NCI-H510A treated with DMSO at 0.1 percent for 48 hours (cell line): ENCODE measurements at places on chromosomes 2 and 18.

GRCh38 chr18:32893915-32894314 is 121.1 kb upstream of the KLHL14 start:
- no peak for DNase-seq

DNA sequence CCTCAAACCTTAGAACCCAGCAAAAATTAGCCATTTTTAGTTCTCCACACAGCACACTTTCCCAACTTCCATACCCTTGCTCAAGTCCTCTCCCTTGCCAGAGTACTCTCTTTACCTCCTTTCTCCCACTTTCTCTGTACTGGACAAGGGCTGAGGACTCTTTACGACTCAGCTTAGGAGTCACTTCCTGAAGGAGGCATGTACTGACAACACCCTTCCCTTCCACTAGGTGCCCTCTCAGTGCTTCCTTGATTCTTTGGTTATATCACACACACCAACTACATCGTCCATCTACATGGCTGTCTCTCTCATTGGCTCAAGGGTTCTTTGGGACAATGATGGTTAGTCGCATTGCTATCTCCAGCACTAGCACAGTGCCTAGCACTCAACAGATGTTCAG is 5.2 kb upstream of the C18orf63 start:
- peak; percentile 25 for DNase-seq

GRCh38 chr2:212618636-212619035 is 80.0 kb upstream of the ERBB4 start:
- no peak for DNase-seq

DNA sequence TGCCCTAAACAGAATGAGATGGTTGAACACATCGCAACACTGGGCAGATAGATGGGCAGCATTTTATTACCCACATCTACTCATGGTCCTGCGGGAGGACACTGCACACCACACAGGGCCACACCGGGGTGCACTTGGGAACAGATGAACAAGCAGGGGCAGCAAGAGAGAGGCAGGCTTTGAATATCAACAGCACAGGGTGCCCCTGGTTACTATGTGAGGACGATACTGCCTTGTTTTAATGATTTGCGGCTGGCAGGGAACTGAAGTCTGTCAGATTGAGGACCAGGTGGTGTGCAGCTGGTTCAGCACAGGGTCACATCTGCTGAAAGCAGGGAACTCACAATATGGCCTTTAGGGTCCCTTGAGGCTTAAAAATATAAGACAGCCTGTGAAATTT is 195.7 kb downstream of the PIEZO2 start:
- DNase-seq: no peak

GRCh38 chr18:24504401-24504800 is 44.0 kb downstream of the HRH4 start:
- peak; percentile 13 for DNase-seq

DNA sequence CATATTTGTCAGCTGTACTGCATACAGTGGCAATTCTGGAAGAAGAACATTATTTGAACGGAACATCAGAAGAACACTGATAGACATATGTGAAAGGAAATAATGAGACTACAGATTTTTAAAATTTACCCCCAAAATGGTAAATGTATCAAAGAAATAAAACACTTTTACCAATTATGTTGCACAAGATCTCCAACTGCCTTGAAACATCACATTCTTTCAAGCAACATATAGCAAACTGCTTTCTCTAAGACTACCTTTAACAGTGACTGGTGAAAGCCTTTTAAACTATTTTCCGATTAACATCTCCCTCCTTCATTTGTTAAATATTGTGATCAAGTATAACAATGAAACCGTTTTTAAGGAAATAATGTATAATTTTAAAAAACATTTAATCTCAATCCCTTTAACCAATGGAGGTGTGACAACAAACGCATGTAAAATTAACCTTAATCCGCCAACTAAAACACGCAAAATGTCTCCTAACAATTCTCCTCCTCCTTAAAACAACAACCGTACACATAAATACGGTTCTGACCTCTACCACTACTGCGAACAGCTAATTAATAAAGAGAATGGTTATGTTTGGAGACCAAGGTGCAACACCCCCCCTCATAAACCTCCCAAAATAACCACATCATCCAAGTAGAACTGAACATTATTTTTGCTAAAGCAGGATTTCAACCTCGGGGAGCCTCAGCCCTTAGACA is 2.4 kb downstream of the FBXO11 start:
- DNase-seq: no peak

- DNase-seq: no peak
These were observed 158.0 kb downstream of the CAPN13 start for GRCh38 chr2:30649278-30649677.

GRCh38 chr18:57004366-57005121 is 142.3 kb upstream of the BOD1L2 start:
- peak; percentile 49 for DNase-seq

- peak; percentile 56 for DNase-seq
These were observed 140.6 kb downstream of the C1D start for GRCh38 chr2:67922080-67922785.

DNA sequence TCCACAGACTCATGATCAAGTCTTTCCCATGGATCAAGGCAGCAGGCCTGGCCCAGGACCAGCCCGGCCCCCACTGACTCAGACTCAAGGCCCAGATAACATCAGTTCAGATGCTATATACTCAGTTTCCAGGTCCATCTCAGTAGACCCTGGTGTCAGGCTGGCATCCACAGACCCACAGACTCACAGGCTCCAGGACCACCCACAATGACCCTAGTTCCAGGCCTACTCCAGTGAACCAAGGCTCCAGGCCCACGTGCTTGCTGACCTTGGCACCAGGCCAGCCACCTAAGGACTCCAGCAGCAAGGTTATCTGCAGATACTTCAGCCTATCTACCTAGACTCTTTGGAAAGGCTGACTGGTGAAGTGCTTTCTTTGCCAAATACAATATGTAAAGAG is 51.0 kb downstream of the KCNH7 start:
- no peak for DNase-seq

- no peak for DNase-seq
These were observed 180.6 kb upstream of the EPAS1 start for GRCh38 chr2:46116553-46116991.

- no peak for DNase-seq
These were observed 145.2 kb downstream of the EPHA4 start for GRCh38 chr2:221426929-221427328.

GRCh38 chr18:24936691-24937090 is 415.3 kb downstream of the ZNF521 start:
- DNase-seq: no peak

- DNase-seq: no peak
These were observed 46.7 kb downstream of the SLC66A3 start for GRCh38 chr2:11201969-11202368.

- no peak for DNase-seq
These were observed 284 bp downstream of the TIMM21 start for GRCh38 chr18:74148543-74149070.

- DNase-seq: no peak
These were observed 107.8 kb downstream of the LYPD1 start for GRCh38 chr2:132562245-132562644.

DNA sequence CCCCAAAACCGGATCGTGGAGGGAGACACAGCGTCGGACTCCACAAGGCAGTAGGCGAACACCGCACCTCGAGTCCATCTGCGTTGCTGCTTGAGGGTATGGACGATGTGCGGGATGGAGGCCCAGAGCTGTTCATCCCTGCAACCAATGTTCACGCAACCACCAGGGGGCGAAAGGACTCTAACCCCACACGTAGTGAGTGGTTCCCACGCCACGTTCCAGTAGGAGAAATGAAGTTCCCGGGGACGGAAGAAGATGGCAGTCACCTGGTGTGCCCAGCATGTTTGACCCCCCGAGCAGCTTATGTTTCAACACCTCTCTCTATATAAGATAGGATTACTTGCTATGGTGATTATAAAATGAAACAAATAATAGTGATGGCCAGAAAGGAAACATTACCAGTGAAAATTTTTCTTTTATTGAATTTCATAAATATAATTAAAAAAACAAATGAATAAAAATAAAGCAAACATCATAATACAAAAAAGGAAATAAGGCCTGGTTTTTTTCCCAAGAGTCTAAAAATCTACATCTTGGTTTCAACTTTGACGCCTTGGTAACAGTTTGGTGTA is 184.3 kb downstream of the SH3BP4 start:
- peak; percentile 64 for DNase-seq

GRCh38 chr2:161353543-161353942 is 45.3 kb downstream of the PSMD14 start:
- no peak for DNase-seq

GRCh38 chr18:32271672-32272208 is 81.9 kb downstream of the MEP1B start:
- DNase-seq: peak; percentile 92

DNA sequence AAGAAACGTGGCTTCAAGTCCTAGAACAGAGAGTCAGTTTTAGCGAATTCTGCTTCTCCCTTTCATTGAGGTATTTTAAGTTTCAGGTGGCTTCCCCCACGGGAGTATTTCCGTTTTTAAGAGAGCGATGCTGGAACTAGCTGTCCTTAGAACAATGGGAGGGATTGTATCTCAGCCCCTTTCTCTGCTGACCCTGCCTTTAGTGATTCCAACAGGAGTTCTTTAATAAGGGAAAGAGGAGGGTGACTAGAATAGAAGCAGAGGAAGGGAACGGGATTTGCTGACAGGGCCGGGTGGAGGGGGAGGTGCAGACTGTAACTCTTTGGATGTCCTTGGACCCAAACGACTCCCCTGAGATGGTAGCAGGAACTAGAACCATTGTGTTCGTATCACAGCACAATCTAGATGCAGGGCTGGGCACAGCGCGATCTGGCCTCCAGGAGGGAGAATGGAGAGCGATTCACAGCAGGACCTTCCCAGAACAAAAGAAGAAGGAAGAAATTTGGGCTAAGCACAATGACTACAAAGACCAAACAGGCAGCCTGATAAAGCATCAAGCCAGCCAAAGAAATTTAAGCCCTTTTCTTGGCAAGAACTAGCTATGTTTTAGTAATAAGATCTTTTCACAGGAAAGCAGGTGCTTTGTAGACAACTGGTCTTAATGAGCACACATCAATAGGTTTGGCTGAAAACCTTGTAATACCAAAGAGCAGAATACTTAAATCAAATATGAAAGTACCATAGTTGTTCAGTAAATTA is 15.8 kb upstream of the RTTN start:
- DNase-seq: no peak

DNA sequence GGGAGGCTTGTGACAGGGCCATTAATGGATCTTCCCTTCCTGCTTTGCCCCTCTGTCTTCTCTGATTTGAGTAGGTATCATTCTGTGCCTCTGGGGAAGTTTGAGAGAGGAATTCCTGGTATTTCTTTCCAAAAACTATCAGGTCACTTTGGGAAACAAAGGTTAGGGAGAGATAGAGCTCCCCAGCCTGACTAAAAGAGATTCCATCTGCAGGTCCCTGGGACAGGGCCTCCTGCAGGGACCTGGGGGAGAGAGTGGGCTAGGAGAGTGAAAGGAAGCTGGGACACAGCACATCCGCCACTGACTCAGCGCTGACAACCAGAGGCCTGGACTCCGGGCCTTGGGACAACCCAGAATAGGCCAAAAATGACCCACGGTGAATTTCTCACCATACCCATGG is 6.4 kb downstream of the GALNT14 start:
- no peak for DNase-seq

- DNase-seq: peak; percentile 85
These were observed 116.4 kb downstream of the COL6A3 start for GRCh38 chr2:237297421-237298150.

GRCh38 chr2:234852941-234853340 is 98.9 kb upstream of the SH3BP4 start:
- no peak for DNase-seq

DNA sequence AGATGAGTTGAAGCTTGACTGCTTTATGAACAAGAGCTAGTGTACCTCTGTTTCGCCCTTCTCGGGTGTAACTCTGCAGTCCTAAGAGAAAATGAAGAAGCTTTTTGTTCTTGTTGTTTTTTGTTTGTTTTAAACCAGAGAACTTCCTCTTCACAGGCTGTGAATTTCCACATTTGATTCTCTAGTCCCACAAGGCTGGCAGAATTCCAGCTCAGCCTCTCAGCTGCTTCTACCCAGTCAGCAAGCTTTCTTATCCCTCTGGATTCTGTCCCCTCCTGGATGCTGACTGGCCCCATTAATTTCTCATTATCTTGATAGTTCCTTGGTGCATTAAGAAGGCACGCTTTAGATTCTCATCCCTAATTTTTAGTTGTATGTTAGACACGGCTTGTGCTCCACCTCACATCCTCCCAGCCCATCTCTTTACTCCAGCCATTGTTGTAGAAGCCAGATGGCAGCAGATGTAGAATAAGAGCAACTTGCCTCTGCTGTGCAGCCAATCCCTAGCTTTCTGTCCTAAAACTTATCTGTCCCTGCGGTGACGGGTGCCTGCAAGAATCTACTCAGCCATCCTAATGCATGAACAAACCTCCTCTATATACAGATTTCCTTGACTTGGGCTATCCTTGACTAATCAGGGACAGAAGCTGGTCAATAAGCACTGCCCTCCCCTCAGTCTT is 12.3 kb upstream of the RESP18 start:
- DNase-seq: peak; percentile 53

DNA sequence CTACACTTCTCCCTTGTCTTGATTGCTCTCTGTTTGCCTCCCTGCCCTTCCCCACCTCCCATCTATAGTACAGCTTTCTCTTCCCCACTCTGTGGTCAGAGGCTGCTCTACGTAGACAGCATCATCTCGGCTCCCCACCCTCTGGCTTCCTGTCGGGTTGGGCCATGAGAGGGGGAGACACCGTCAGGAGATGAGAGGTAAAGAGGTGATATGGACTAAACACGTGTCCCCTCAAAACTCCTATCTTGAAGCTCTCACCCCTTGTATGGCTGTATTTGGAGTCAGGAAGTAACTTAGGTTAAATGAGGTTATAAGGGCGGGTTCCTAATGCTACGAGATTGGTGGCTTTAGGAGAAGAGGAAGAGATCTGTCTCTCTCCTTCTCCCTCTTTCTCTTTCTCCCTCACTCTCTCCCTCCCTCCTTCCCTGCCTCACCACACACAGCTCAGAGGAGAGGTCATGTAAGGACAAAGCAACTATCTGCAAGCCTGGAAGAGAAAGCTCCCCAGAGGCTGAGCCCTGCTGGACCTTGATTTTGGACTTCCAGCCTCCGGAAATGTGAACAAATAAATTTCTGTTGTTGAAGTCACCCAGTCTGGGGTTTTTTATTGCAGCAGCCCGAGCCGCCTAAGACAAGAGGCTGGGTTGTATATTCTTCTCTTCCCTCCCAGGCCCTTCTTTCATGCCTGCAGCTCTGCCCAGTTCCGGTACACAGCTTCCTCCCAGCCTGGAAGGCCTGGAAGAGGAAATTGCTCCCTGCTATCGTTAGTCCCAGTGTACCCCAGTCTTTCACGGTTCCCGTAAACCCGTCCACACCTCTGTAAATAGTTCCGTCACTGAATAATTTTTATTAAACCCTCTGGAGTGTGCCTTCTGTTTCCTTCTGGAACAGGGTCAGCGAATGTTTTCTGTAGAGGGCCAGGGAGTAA is 138.0 kb downstream of the AKAIN1 start:
- no peak for DNase-seq

GRCh38 chr18:24935896-24936295 is 416.1 kb downstream of the ZNF521 start:
- no peak for DNase-seq

GRCh38 chr2:13758412-13758811 is 874.1 kb upstream of the LRATD1 start:
- DNase-seq: peak; percentile 38

- no peak for DNase-seq
These were observed 121.0 kb downstream of the SMAD2 start for GRCh38 chr18:47809420-47809819.

- DNase-seq: no peak
These were observed 24.6 kb downstream of the SOWAHC start for GRCh38 chr2:109638795-109639194.
